ENCODE measurements at places on chromosomes 2 and 18.
A peak's percentile ranks its signal among the peaks of the same experiment; 100 is the strongest.

- no peak for DNase-seq
These were observed 97.3 kb downstream of the DOCK10 start for GRCh38 chr2:224944707-224945547.

- peak; percentile 36 for DNase-seq
These were observed 1190.2 kb upstream of the NRXN1 start for GRCh38 chr2:52222128-52222527.

- no peak for DNase-seq
These were observed 23.7 kb downstream of the ATOH8 start for GRCh38 chr2:85777441-85777861.

GRCh38 chr2:143842836-143843235 is 677.1 kb downstream of the ZEB2 start:
- DNase-seq, result no peak

- DNase-seq, result no peak
These were observed 103.3 kb upstream of the MAP4K3 start for GRCh38 chr2:39540414-39540813.

DNA sequence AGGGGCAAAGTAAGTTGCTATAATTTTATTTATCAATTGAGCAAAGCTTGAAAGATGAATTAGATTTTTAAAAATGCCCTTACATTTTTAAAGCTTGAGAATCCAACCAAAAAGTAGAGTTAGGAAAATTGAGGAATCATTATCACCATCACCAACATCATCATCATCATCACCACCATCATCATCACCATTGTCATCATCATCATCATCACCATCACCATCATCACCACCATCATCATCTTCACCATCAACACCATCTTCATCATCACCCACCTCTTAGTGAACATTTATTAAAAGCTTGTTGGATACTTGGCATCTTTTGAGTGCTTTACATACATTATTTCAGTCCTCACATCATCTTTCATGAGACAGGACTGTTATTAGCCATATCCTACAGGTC is 504.4 kb upstream of the TNP1 start:
- DNase-seq, result no peak

DNA sequence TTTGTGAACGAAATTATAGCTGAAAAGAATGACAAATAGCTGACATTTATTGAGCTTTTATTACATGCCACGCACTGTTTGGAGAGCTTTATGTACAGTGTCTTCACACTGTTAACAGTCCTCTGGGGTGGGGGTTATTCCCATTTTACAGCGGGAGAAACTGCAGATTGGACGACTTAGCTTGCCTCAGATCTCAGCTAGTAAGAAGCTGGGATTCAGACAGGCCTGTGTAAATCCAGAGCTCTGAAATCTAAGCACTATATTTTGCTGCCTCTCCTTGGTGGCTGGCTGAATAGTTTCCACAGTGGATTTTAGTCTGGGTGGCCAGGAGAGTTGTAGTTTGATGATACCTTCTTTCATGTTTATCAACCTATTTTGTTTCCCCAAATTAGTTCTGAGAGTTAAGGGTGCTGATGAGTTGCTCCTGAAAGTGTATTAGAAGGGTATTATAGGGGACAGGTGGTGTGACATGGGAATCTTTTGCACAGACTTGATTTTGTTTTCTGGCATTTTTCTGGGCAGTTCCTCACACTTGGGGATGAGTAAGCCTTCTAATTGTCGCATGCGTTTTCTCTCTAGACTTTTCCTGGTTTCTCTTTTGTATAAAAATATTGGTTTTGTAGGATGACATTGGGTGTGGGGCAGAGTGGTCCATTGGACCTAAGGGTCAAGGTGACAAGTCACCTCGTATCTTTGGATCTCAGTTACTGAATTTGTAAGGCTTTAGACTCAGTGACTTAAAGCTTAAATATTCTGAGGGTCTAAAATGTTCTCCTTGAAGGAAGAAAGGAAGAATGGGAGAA is 1.5 kb downstream of the ACSL3 start:
- peak; percentile 61 for DNase-seq

DNA sequence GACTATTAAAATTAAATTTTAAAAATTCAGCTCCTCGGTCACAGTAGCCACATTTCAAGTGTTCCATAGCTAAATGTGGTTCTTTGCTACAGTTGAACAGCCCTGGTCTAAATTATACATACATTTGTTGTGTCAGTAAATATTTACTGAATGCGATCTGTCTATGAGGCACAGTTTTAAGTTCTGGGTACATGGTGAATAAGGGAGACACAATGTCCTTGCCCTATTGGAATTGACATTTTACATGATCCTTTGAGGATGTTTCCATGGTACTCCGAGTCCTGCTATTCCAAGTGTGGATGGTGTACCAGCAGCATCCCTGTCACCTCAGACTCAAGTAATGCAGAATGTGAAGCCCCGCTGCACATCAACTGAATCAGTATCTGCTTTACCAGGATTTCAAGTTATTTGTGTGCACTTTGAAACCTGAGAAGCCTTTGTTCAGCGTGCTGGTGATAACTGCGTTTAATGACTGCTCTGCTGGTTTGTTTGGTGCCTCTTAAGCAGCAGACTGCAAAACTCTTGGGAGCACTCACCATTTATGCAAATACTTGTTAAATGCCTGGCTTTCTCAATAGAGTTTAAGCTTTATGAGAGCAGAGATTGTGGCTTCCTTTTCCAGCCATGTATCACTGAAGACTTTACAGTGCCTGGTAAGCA is 1.5 kb downstream of the GALNT1 start:
- DNase-seq, result no peak

GRCh38 chr2:80348953-80349352 is 44.4 kb upstream of the LRRTM1 start:
- no peak for DNase-seq

DNA sequence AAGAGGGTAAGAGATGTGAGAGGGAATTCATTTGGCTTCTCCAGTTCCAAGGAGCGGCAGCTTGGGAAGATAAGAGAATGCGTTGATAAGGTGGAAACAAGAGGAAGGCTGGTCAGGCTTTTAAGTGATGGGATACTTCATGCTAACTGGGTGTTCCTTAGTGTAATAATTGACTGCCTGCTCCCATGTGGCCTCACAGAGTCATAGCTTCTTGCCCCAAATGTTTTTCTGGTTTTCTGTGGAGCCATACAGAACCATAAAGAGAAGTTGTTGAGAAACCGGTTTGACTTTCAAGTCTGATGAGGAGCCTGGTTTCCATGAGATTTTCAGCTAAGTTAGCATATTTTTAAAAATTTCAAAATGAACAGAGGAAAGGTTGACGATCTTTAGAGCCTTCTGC is 97.5 kb upstream of the ZFP36L2 start:
- DNase-seq, result no peak

- DNase-seq, result no peak
These were observed 76.1 kb downstream of the MBP start for GRCh38 chr18:77056344-77057005.

DNA sequence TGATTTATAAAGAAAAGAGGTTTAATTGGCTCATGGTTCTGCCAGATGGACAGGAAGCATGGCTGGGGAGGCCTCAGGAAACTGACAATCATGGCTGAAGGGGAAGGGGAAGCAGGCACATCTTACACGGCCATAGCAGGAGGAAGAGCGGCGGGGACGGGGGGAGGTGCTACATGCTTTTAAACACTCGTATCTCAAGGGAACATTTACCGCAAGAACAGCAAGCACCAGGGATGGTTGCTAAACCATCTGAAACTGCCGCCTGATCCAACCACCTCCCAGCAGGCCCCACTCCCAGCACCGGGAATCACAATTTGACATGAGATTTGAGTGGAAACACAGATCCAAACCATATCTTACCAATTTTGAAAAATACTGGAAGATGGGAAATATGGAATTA is 362.8 kb downstream of the FBXO15 start:
- no peak for DNase-seq

DNA sequence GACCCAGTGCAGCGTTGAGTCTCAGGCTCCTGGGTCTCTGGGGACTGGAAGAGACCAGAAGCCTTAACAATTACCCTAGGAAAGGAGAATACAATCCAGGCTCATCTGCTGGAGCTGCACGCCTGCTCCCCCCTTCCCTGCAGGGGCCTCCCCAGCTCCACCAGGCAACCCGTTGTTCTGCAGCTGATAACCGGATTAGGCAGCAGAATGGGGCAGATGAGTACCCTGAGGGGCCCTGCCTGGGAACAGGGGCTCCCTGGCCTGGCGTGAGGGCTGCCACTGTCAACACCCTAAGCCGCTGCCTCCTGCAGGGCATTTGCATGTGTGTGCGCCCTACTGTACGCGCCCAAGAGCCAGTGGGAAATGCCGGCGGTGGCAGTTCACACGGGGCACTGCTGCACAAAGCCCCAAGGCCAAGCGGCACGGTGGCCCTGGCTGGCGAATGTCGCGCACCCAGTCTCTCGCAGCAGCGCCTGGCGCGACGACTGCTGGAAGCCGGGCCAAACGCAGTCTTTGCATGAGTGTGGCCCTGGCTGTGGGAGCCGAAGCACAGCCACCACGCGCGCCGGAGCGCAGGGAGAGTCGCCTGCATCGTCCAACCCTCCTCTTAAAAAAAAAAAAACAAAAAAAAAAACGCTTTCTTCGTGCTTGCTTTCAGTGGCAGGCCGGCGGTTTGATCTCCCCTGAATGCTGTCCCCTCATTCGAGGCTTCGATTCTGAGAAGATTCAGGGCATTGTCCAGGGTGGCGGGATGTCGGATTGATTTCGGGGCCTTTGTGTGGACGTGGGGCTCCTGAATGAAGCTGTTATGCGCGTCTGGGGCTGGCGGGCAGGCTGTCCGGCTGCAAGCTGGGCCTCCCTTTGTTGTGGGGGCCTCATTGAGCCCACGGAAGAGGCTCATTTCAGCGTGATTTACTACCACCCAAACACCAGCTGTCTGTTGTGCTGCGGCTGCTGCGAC is 63.8 kb downstream of the SETBP1 start:
- DNase-seq, result no peak

GRCh38 chr2:80057956-80058355 is 246.6 kb downstream of the LRRTM1 start:
- DNase-seq, result no peak

GRCh38 chr2:240214790-240215675 is 74.6 kb upstream of the OTOS start:
- DNase-seq, result no peak

- DNase-seq, result no peak
These were observed 43.8 kb downstream of the CYBRD1 start for GRCh38 chr2:171566057-171566456.

- no peak for DNase-seq
These were observed 138.9 kb downstream of the CCDC148 start for GRCh38 chr2:158317642-158318041.

- no peak for DNase-seq
These were observed 8.5 kb upstream of the THNSL2 start for GRCh38 chr2:88161446-88162244.

- DNase-seq, result no peak
These were observed 108.5 kb upstream of the LYPD6 start for GRCh38 chr2:149221898-149222297.

DNA sequence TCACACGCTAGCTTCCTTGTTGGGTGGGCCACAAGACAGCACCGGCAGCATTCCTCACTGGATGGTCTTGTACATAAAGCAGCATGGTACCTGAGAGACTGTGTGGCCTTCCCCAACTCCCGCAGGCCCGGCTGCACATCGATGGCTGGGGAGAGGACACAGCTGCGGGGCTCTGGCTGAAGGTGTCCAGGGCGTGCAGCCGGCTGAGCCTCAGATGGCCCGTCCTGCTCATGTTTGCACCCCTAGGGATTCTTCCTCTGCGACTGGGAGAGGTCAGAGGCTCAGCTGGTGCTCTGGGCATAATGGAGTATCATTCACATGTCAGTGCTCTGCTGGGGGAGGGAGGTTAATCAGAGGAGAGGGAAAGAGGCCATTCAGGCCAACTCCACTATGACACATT is 207.9 kb downstream of the SEPTIN10 start:
- no peak for DNase-seq

- no peak for DNase-seq
These were observed 155.8 kb downstream of the PTPRM start for GRCh38 chr18:7722955-7723354.

DNA sequence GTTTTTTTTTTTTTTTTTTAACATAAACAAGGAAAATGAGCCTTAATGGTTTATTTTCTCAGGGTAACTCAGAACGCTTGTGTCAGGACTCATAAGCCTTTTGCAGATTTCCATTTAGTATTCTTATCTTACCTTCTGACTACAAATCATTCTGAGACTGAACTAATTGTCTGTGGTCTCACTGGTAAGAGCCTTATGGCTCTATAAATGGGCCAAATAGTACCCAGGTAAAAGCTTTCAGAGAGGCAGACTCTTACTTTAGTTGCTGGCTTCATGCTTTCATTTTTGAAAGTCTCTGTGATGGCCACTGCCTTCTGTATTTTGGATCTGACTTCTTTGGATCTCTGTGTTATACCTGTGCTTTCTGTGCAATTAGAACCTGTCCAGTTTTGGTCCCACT is 403.4 kb downstream of the RIT2 start:
- no peak for DNase-seq

- no peak for DNase-seq
These were observed 25.7 kb downstream of the G6PC2 start for GRCh38 chr2:168926621-168927386.

GRCh38 chr18:58687871-58688308 is 16.6 kb downstream of the MALT1 start:
- DNase-seq, result no peak

DNA sequence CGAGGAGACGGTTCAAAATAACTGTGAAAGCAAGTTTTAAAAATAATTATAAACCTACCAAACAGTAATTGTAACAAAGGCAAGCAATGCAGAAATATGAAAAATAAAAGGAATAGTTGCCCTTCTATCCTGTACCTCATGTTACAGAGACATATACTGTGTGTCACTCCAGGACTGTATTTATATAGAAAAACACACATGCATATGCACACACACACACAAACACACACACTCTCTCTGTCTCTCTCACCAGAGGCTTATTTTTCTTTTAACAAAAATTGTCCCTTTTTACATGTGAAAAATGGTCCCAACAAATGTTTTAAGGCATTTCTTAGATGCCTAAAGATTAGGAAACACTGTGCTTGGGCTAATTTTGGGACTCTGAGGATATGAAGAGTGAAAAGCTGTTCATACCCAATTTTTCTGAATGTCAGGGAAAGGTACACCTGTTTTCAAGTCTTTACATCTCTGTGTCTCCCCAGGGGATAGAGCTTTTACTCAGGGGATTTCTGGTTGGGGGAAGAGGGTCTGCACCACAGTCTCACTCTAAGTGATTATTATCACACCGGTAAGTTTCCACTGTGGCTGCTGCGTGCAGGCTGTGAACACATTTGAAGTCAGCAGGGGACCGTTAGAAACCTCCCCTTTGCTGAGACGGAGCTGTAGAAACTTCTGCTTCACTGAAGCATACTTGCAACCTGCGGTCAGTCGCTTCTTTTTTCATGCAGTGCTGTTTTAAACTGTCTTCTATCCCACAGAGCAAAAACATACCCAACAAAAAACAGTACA is 51.4 kb upstream of the SPAG16 start:
- DNase-seq, result no peak
